ENCODE measurements at places on chromosomes 3 and 15. TPM values are rescaled to one million over a fixed set of nuclear protein-coding genes. Genes with fewer than 3 reads are reported as not detected.

Gene RBP2
- total RNA-seq = not detected

Gene POTEB2
- not detected for total RNA-seq

Gene EFHB
- 0.35 TPM for total RNA-seq

Gene NR2E3
- not detected for total RNA-seq

Gene ACAN
- not detected for total RNA-seq

Gene LRRC34
- total RNA-seq = 0.85 TPM

Gene FAM227B
- 1.6 TPM for total RNA-seq

Gene CCR8
- total RNA-seq = not detected

Gene CDCP1
- 37.9 TPM for total RNA-seq

Gene LRRIQ4
- total RNA-seq = not detected

Gene DNASE1L3
- total RNA-seq = not detected

Gene SPTSSB
- total RNA-seq = 7.5 TPM

Gene SPINK8
- total RNA-seq = not detected

Gene SKOR1
- 0.19 TPM for total RNA-seq

Gene HYAL1
- 29.6 TPM for total RNA-seq

Gene SAMD7
- not detected for total RNA-seq

Gene TERC
- total RNA-seq = 199 TPM

Gene DZIP3
- total RNA-seq = 4.9 TPM

Gene GFM1
- 29.6 TPM for total RNA-seq

Gene MAP2K5
- 4.3 TPM for total RNA-seq

Gene PDZRN3
- 2.3 TPM for total RNA-seq

Gene RASGRP1
- total RNA-seq = 0.85 TPM

Gene GRAMD2A
- total RNA-seq = 10.2 TPM

Gene UROC1
- total RNA-seq = not detected

Gene GPR27
- total RNA-seq = 0.63 TPM

Gene VEPH1
- total RNA-seq = under 0.01 TPM

Gene SETMAR
- total RNA-seq = 11.0 TPM

Gene ASB14
- not detected for total RNA-seq

Gene CNTN4
- total RNA-seq = not detected

Gene SLC6A20
- not detected for total RNA-seq

Gene GP5
- total RNA-seq = not detected

Gene PLXND1
- 3.3 TPM for total RNA-seq

Gene DUOX1
- 59.4 TPM for total RNA-seq

Gene GOLGA6B
- not detected for total RNA-seq

Gene RETNLB
- total RNA-seq = not detected

Gene PTPRG
- 14.4 TPM for total RNA-seq

Gene GABRA5
- total RNA-seq = not detected

Gene SMARCC1
- total RNA-seq = 38.0 TPM

Gene GREM1
- total RNA-seq = 0.92 TPM

Gene IGF1R
- total RNA-seq = 28.0 TPM

Gene MAGI1
- total RNA-seq = 4.3 TPM

Gene INO80
- 16.7 TPM for total RNA-seq

Gene C3orf49
- not detected for total RNA-seq

Gene AADACL2
- total RNA-seq = not detected

Gene IMPG2
- 0.05 TPM for total RNA-seq

Gene CISH
- total RNA-seq = 6.9 TPM

Gene ALDH1A3
- total RNA-seq = 494 TPM

Gene PARP15
- total RNA-seq = 0.19 TPM
